ENCODE measurements at places on chromosomes 7 and 10.

DNA sequence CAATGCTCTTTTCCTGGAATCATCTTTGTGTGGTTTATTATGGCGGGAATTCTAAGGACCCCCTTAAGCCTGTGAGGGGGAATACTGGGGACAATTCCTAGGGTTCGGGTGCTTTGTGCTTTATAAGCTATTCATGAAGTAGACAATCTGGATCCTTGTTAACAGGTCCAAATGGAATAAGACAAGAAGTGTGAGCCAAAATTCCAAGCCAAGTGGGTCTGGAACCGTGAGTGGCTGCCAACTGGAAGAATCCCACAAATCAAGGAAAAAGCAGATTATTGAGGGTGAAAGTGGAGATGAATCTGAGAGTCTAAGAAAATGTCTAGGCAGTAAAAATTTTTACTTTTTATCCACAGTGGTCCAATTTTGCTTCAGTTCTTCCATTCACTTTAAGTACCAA lies 136.8 kb downstream of the MDFIC start:
- no peak for DNase-seq

DNA sequence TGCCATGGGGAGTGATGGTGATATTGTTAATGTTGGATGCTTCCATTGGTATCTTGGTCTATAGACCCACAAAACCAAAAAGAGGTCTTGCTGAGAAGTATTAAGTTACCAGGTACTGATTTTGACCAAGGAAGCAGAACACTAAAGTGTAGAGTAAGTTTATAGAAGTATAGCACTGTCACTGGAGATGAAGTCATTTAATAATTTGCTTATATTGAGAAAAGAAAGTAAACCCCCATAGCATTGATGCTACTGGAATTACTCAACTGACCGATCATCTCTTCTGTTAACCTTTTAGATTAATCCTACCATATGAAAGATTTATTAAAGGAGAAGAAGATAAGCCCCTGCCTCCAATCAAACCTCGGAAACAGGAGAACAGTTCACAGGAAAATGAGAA lies 183.2 kb downstream of the RTKN2 start:
- DNase-seq = no peak

DNA sequence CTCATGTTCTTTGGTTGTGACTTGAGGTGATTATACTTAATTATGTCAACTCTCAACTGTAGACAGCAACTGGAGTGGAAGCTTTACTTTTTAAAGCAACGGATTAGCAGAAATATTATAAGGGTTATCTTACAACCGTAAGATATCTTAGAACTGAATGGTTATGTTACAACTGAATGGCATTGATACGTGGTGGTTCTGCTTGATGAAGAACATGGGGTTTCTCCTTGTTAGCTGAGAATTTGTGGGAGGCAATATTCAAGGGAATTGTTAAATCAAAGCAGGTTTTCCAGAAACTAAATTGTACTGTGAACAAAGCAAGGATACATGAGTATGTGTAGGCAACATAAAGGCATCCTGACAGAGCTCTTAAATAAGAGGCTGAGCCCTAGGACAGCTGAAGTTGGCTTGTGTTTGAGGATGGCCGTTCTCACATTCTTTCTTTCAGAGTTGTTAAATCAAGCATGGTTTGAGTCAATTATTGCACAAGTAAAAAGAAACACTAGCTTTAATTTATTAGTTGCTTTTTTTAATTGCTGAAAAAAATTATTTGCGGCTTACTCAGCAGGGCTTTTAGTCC lies 350.0 kb downstream of the PLXDC2 start:
- no peak for DNase-seq

DNA sequence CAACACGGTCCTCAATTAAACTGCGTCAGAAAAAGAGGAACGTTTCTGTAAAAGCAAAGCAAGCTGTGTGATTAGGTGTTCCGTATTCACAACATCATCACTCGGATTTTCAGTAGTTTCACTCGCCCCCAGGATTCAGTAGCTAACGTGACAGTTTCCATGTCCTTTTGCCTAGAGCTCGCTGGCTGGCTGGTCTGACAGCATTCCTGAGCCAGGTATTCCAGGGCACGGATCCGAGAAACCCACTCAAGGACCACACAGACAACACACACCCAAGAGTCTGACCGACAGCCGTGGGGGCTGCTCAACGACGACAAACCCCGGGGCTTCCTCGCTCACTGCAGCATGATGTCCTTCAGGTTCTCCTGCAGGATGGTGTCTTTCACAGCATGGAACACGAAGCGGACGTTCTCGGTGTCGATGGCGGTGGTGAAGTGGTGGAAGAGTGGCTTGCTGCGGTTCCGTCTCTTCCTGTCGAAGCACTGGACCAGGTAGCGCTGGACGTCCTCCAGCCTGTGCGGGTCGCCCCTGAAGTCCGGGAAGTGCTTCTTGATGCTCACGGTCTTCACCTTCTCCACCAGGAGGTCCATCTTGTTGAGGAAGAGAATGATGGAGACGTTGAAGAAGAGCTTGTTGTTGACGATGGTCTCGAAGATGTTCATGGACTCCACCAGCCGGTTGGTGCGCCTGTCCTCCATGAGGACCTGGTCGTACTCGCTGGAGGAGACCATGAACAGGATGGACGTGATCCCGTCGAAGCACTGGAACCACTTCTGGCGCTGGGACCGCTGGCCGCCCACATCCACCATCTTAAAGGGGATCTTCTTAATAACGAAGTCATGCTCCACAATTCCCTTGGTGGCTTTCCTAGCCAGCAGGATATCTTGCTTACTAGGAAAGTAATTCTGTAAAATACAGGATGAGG lies 43.1 kb downstream of the AMZ1 start:
- no peak for DNase-seq

DNA sequence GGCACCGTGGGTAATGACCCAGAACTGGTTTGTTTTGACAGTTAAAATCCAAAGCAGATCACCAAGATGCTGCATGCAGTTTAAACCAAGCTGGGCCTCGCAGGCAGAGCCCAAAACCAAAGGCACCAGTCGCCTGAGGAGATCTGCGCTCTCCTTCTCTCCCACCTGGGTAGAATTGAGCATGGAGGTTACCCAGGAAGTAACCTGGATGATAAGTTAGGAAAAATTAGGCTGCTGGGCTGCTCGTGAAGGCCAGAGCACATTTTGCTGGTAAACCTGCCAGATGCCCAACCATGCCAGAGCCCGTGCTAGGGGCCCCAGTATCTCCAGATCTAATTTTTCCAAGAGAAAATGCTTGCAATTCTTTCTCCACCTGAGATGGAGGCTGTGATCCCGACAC lies 388.3 kb upstream of the MGMT start:
- DNase-seq = no peak

DNA sequence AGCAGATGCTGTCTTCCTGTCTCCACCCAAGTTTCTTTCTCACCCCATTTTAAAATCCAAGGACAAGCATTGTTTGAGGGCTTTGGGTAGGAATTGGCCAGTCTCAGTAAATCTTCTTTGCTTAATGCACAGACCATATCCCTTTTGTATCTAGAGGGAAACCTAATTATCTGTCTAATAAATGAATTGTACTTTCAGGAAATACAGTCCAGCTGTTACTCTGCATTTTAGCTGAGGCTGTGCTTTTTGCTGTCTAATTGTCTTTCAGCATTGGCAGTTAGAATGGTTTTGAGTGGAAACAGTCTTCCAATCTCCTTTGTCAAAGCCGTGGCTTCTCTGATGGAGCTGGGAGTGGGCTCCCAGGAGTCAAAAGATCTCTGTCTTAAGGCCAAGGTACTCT lies 388.2 kb downstream of the SORCS3 start:
- no peak for DNase-seq

DNA sequence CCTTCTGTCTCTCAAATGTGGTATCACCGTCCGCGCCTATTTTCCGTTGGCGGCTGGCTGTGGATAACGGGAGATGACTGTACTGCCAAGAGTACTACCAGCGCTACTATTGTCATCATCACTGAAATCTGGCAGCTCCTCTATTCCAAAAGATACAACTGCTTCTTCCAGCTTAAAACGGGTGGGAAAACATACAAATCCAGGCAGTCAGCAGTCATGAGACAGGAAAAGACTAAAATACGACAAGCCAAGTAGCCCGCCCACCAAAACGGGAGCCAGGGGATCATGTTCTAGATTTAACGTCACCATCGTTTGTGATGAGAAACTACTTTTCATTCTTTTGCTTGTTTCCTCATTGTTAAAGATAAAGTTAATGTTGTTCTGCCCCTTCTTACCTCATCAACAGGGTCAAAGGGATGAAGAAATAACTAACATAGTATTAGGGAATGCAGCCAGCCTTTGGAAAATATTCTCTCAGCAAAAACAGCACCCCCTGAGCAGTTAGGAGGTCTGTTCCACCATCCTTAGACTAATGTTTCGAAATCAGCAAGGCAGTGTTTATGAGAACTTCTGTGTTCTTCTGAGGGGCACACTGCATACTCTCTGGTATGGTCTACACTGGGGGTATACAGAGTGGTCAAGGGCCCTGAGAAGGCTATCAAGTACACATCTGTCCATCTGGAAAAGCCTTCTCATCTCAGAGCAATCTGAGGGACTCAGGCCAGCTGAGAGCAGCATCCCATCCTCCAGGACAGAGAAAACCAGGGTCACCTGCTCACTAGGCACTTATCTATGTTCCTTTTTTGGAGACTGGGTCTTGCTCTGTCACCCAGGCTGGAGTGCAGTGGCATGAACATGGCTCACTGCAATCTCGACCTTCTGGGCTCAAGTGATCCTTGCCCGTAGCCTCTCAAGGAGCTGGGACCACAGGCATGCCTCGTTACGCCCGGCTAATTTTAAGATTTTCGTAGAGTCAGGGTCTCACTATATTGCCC lies 47.5 kb downstream of the GNA12 start:
- no peak for DNase-seq

- DNase-seq = peak; percentile 69
Observed at GRCh38 chr7:95811846-95812445, 39.6 kb downstream of the DYNC1I1 start.

DNA sequence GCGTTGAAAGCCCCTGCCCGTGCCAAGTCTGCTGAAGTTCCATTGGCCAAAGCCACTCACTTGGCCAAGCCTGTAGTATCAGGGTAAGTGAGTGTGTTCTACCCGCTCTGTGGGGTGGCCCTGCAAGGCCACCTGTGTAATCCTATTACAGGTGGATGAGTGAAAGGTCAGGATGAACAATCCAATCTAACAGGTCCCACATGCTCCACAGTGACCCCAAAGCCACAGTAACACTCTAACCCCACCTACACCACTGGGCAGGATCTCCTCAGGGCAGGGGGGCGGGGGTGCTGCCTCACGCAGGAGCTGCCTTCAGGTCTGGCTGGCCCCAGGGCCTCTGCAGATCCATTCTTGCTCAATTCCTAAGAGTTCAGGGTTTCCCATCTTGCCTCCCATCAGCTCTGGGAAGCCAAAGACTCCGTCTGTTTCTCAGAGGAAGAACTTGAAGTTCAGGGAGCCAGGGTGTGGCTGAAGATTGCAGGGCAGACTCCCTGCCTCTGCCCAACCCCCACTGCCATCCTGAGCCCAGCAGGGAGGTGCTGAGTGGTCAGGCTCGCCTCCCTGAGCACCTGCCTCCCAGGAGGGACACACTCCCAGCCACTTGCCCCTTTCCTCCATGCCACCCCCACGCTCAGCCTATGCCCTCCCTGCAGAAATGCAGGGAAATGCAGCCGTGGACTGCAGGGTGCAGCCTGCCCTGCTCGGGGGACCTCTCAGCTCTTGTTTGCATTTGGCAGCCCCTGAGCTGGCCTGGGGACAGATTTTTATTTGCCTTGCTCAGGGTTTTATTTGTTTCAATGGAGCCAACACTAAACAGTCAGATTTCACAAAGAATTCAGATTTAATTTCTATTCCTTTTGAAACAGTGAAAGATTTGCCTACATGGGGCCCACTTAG lies 9.8 kb upstream of the COMTD1 start:
- no peak for DNase-seq

GRCh38 chr10:133142523-133143199 lies 17.4 kb upstream of the KNDC1 start:
- DNase-seq = no peak

GRCh38 chr10:88853155-88853881 lies 1.7 kb upstream of the ANKRD22 start:
- DNase-seq = no peak

- no peak for DNase-seq
Observed at GRCh38 chr10:26755443-26755903, 58.0 kb downstream of the PDSS1 start.

DNA sequence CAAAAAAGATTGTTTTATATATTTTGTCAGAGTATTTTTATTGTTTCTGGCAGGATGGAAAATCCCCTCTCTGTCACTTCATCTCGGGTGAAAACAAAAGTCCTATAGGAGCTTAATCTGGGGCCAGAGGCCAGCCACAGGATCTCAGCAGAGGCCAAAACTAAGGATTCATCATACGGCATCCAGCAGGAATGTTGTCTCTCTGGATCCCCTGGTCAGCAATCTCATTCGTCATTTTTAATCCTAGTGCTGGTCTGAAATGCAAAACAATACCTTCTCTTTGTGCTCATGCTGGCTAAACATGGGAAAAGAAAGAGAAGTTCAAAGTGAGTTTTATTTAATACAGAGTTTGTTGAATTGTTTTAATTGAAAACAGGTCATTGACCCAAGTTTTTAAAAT lies 482.5 kb upstream of the AUTS2 start:
- DNase-seq = peak; percentile 88

DNA sequence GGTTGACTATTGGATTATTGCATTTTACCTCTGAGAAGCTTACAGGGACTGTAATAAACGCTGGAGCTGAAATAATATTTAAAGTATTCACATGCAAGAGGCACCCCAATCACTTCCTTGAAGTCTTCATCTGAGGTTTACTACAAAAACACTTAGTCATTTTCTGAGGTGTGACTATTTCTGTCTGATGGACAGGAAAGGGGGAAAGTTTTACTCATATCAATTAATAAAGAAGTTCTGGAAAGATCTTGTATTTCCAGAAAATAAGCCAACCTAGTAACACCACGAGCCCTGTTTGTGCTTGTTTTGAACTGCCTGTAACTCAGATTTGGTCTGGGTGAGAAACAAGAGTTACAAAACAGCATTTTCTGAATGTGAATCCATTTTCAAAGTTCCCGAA lies 63.9 kb upstream of the PRKCQ start:
- no peak for DNase-seq

DNA sequence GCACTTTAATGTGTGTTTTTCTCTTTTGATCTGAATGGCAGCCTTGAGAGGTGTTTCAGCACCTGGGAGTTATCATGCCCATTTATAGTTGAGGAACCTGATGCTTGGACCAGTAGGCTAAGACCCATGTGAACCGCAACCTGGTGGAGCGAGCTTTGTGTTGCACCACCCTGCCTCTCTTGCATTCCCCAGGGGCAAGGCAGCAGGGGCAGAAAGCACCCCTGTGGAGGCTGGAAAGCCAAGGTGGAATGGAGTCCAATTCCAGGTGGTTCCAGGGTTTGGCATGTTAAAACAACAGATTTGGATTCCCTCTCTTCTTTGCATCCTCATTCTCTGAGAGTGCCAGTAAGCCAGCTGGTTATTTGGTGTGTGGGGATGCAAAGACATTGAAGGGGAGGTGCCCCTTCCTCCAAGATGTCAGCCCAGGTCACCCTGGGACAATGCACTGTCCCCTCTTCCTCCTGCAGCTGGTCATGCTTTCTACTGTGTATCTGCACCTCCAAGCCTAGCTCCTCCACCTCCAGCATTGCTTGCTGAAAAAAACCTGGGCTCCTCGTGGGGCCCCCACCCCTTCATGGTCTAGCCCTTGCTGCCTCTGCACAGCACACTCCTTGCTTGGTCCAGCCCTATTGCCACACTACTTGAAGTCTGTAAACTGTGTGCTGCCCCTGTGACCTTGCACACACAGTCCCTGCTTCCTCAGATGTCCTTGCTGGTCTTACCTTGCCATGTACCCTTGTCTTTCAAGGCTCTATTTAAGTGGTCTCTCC lies 5.6 kb upstream of the CDH23 start:
- DNase-seq = no peak

GRCh38 chr7:2065528-2065927 lies 167.2 kb downstream of the MAD1L1 start:
- DNase-seq = no peak

- DNase-seq = no peak
Observed at GRCh38 chr10:103171278-103171677, 21.8 kb downstream of the NT5C2 start.

All from retinal pigment epithelial cell (primary cell).